ENCODE measurements at places on chromosomes 5 and 9.

DNA sequence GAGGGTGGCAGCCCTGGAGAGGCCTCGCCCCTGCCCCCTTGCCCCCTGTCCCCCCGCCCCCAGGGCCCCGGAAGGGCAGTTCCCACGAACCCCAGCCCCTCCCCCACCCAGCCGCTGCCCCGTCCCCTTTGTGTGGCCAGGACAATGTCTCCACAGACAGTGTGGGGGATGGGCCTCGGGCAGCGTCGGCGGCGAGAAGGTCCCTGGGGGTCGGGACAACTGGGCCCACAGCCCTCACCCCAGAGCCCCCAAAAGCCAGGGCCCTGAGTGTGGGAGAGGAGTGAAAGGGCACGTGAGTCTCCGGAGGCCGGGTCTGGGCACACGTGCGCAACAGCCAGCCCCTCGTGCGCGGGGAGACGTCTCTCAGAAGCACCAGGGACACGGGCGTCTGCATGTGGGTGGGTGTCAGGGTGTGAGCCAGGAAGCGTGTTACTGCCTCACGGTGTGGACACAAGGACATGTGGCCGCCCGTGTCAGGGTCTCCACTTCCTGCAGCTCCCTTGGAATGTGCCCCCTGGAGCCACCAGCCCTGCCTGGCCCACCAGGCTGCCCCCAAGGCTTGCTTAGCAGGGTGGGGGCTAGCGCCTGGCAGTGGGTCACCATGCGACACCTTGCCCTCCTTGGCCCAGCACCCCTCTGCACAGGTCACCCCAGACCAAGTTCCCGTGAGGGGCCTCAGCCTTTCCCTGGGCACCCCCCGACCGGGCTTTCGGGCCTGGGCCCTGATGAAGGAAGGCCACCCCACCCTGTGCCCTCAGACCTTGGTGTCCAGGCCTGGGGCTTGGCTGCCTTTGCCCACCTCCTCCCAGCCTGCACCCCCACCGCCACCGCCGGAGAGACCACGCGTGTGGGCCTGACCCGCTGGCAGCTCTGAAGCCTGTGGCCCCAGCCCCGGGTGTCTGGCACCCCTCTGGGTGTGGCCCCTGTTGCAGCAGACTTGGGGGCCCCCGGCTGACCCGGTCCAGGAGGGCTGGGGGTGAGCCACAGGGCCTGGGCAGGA, 12.8 kb upstream of the NRARP start:
- DNase-seq, result no peak

DNA sequence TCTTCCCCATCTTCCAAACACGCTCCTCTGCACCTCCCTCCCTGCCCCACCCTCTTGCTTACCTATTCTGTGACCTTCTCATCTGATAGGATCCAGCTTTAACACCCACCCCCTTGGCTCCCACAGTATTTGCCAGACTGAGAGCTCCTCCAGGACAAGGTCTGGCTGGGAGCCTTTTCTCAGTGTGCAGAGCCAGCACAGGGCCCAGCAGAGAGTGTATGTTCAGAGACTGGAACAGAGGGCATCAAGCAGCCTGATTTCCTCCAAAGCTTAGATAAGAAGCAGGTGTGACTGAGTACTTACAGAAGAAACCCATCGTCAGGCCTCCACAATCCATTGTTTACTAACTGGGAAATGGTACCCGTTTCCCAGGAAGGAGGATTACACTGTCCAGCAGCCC, 26.6 kb downstream of the LHX6 start:
- DNase-seq, result no peak

GRCh38 chr9:87729246-87729645, 3.3 kb downstream of the CTSL start:
- DNase-seq, result no peak

- DNase-seq, result no peak
Observed at GRCh38 chr5:377326-377981, 55.9 kb downstream of the AHRR start.

GRCh38 chr9:34179213-34180136, 632 bp downstream of the UBAP1 start:
- no peak for DNase-seq

DNA sequence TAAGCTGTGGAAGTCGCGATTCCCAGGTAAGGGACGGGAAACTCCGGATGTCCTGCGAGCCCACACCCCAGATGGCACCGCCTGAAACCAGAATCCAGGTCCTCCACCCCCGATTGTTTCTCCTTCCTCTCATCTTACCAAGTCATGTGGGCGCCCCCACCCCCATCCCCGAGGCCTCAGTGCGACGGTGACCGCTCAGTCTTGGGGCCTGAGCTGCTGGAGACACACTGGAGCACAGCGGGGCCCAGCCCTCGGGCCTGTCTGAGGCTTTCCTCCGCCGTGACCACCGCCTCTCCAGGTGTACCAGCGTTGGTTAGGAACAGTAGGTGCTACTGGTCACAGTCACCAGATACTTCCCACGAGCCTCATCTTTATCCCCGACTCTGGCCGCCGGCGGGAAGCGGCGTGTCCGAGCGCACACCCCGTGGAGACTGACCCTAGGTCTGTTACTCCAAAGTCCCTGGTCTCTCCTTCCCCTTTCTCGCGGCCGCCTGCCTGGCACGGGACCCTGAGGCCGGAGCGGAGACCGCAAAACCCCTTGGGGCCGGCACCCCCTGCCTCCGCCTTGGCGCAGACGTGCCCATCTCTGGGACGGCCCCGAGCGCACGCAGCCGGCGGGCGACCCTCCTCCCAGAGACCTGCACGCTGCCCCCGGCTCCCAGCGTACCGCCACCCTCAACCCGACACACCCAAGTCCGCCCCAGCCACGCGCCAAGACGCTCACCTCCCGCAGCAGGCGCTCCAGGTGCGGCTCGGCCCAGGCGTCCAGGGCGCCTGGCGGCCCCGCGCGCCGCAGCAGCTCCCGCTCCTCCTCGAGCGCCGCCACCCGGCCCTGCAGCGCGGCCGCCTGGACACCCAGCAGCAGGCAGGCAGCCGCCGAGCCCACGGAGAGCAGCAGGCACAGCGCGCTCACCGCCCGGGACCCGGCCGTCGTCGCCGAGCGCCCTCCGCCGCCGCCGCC, 733 bp downstream of the COL23A1 start:
- DNase-seq, result no peak

- DNase-seq, result no peak
Observed at GRCh38 chr9:133268335-133269056, 6.5 kb downstream of the ABO start.

GRCh38 chr5:37222181-37222580, 27.0 kb downstream of the CPLANE1 start:
- DNase-seq, result no peak

GRCh38 chr5:4511996-4512656, 628.0 kb upstream of the ADAMTS16 start:
- DNase-seq, result no peak

DNA sequence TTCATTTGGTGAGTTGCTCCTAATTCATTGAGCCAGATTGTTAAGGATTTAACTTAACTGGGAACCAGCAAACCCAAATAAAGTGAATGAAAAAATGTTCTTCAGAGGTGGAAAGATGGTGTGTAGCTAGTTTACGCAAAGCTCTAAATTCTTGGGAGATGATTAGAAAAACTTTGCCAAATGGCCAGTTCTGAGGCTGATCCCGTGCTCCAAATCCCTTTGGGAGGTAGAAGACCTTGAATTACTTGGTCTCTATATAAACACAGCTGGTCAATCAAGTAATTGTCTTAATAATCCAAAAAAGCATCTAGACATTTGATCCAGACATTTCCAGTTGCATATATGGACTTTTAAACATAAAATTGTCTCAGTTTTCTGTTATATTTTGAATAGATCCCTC, 11.4 kb downstream of the ACTL7B start:
- no peak for DNase-seq

DNA sequence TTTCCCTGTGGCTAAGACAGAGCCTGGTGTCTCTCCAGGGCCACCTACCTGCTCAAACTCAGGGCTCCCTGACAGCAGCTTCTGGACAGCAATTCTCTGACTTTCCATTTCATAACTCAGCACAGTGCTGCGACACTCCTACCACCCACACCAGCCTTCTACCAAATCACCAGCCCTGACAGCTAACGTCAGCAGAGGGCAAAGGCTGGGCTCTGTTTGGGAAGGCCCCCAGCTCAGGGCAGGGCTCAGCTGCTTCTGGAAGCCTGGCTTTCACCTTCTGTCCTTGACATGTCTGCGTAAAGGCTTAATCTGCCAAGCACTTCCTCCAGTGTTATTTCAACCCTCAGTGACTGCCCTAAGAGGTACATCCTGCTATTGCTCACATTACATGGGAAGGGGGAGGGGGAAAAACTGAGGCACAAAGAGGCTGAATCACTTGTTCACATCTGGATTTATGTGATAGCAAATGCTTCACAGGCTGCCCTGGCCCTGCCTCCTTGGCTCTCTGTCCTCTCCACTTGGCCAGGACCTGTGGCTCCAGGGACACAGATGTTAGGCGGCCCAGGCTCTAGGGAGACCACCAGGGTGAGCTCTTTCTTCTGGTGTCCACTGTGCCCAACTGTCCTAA, 102.5 kb upstream of the PANK3 start:
- DNase-seq, result no peak

- DNase-seq, result no peak
Observed at GRCh38 chr5:12392246-12392645, 488.0 kb upstream of the CTNND2 start.

DNA sequence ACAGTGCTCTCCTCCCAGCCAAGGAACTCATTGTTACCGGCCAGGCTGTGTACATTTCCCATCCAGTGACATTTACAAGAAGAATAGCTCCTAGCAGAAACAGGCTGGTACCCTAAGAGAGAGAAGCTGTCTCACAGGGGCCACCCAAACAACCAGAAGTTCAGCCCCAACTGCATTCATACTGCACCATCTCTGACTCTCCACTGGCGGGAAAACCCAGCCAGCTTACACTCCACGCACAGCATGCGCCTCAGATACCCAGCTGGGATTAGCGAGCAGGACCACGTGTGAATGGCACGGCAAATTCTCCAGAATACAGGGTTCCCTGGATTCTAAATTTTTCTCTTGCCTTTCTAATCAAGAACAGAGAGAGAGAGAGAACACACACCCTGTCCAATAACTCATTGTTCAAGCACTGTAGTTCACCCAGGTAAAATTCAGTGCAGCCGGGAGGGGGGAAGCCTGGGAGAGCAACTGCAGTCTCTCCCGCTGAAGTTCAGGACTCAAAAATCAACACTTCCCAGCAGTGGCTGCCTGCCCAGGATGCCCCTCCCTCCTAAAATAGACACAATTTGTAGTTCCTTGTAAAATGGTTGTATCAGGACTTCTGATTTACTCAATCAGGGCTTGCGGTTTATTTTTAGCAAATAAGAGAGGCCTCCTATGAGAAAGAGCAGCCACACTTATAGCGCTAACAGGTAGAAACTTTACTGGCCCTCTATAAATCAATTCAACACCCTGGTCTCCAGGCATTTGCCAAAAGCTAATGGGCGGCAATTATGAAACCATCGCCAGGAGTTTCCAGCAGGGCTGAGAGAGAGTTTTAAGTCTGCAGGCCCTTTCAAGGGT, 2.2 kb downstream of the COL23A1 start:
- no peak for DNase-seq

- no peak for DNase-seq
Observed at GRCh38 chr5:663436-664342, 29.5 kb downstream of the TPPP start.

GRCh38 chr5:149546974-149547373, 4.3 kb downstream of the CSNK1A1 start:
- DNase-seq, result no peak

DNA sequence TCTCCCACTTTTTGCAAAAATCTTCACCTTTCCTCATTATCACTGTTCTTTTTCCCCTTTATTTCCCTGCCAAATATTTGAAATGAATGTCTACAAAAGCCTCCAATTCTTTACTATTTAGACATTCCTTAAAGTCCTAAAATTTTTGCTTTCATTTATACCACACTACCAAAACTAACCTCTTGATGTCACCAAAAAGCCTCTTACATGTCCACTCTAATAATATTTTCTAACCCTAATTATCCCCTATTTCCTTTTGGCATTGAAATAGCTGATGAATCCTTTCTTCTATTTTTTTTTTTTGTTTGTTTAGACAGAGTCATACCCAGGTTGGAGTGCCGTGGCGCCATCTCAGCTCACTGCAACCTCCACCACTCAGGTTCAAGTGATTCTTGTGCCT, 32.3 kb upstream of the NRG2 start:
- no peak for DNase-seq

GRCh38 chr9:134052491-134052890, 15.3 kb downstream of the BRD3 start:
- no peak for DNase-seq

DNA sequence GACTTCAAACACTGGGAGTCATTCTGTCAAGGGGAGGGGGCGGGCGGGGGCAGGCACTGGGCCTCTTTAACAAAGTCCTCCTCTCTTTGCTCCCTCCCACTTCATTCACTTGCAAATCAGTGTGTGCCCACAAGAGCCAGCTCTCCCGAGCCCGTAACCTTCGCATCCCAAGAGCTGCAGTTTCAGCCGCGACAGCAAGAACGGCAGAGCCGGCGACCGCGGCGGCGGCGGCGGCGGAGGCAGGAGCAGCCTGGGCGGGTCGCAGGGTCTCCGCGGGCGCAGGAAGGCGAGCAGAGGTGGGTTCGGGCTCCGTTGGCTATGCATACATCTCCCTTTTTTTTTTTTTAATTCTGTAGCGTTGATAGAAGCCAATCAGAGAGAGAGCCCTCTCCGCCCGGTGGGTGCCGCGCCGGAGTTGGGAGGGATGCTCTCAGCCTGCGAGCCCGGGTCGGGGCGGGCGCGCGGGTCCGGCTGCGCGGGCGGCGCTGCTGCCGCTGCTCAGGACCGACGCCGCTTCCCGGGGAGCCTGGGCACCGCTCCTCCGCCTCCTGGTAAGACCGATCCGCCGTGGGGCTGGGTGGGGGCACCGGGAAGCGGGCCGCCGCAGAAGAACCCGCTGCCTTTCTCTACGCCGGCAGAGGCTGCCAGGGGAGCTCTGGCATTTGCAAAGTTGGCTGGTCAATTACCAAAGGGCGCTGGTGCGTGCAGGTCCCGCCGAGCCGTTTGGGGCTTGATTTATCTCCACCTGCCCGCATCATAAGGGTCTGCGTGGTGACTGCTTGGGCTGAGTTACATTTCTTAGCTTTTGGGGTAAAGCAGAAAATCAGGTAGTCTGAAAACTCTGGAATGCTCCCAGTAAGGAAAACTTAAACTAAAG, at the start of gene CDH6:
CDH6 (plus strand) TSS at position 96 of the 877 bp plus-strand sequence. CDS start 73,788 bp downstream, outside the sequence.
- no peak for DNase-seq

- no peak for DNase-seq
Observed at GRCh38 chr9:109471475-109472393, 26.4 kb downstream of the PTPN3 start.

- no peak for DNase-seq
Observed at GRCh38 chr5:72505539-72506157, 1.6 kb downstream of the ZNF366 start.

- no peak for DNase-seq
Observed at GRCh38 chr9:16817514-16817913, 53.0 kb downstream of the BNC2 start.

- DNase-seq, result no peak
Observed at GRCh38 chr5:125581311-125581710, 834.9 kb upstream of the ZNF608 start.

DNA sequence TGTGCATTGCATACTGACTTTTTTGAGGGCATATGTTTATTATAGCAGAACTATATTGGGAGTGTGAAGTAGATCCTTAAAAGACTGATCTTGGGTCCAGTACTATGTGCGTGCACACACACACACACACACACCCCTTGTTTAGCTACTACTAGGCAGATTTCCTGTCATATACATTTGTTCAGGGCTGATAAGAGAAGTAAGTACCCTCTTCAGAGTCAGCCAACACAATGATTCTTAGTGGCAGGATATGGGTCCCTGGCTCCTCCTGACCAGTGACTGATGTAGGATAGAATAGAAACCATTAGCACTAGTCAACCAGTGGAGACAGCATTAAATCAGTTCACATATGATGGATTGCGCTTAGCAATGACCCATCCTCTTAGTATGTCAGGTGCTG, 76.2 kb upstream of the MIER3 start:
- no peak for DNase-seq

GRCh38 chr5:14357441-14357840, 214.3 kb downstream of the TRIO start:
- no peak for DNase-seq
